ENCODE measurements at places on chromosomes 6 and 20.

- DNase-seq: no peak
These were observed 259.4 kb upstream of the HSF2 start for GRCh38 chr6:122140031-122140430.

DNA sequence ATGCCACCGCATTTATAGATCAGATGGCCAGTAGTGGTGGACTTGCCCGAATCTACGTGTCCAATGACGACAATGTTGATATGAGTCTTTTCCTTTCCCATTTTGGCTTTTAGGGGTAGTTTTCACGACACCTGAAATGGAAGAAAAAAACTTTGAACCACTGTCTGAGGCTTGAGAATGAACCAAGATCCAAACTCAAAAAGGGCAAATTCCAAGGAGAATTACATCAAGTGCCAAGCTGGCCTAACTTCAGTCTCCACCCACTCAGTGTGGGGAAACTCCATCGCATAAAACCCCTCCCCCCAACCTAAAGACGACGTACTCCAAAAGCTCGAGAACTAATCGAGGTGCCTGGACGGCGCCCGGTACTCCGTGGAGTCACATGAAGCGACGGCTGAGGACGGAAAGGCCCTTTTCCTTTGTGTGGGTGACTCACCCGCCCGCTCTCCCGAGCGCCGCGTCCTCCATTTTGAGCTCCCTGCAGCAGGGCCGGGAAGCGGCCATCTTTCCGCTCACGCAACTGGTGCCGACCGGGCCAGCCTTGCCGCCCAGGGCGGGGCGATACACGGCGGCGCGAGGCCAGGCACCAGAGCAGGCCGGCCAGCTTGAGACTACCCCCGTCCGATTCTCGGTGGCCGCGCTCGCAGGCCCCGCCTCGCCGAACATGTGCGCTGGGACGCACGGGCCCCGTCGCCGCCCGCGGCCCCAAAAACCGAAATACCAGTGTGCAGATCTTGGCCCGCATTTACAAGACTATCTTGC is 725 bp downstream of the EEF1A1 start:
- no peak for DNase-seq

GRCh38 chr20:44084439-44084838 is 102.5 kb downstream of the JPH2 start:
- no peak for DNase-seq

DNA sequence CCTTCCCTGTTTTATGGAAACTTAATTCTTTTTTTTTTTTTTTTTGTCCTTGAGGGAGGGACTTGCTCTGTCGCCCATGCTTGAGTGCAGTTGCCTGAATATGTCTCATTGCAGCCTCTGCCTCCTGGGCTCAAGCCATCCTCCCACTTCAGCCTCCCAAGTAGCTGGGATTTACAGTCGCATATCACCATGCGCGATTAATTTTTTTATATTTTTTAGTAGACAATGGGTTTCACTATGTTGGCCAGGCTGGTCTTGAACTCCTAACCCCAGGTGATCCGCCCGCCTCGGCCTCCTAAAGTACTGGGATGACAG is 654 bp downstream of the TMEM14C start:
- no peak for DNase-seq

- DNase-seq: no peak
These were observed 45.9 kb upstream of the TAB2 start for GRCh38 chr6:149271348-149272340.

DNA sequence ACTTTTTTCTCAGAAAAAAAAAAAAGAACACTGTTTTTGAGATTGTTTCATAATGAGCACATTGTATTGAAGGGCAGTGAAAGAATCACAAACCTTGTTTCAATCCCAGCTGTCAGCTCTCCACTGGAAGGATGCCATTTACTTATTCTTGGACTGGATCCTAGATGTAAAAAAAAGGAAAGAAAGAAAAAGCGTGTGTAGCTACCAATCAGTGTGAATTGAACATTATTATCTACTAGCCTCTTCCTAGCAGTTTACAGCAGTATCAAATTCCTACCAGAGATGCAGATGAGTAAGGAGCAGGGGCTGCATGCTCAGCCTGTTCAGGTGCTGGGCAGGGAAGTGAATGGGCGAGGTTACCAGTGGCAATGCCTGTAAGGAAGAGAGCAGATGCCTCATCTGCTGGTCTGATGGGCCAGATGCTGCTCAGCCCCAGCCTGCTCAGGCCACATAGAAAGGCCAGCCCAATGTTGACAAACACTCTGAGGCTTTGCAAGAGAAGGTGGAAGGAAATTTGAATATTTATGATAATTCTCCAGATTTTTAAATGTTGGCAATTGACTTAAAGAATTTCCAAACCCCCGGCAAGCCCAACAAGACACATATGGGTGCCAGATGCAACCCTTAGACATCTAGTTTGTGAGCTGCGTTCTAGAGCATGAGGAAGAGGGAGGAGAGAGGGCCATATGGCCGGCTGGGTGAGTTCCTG is 189.5 kb downstream of the IBTK start:
- no peak for DNase-seq

- no peak for DNase-seq
These were observed 25.7 kb upstream of the BTBD3 start for GRCh38 chr20:11891776-11892545.

DNA sequence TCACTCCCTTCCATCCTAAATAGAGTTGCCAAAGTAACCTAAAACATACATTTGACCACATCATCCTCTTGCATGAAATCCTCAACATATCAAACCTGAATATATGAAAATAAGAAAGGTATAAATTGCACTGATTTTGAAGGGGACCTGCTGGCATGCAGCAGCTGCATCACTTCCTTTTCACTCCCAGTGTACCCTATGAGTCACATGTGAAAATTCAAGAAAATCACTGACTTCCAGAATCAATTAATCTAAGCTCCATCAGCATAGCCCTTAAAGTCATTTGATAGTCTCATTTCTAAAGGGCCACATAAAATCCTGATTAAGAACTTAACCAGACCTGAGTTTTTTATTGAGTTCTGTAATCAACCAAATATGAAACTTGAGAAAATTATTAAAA is 24.3 kb downstream of the SNX14 start:
- DNase-seq: no peak

- no peak for DNase-seq
These were observed 33.3 kb upstream of the LAMA4 start for GRCh38 chr6:112287577-112288225.

- no peak for DNase-seq
These were observed 50.2 kb upstream of the ELOVL5 start for GRCh38 chr6:53399027-53399344.

DNA sequence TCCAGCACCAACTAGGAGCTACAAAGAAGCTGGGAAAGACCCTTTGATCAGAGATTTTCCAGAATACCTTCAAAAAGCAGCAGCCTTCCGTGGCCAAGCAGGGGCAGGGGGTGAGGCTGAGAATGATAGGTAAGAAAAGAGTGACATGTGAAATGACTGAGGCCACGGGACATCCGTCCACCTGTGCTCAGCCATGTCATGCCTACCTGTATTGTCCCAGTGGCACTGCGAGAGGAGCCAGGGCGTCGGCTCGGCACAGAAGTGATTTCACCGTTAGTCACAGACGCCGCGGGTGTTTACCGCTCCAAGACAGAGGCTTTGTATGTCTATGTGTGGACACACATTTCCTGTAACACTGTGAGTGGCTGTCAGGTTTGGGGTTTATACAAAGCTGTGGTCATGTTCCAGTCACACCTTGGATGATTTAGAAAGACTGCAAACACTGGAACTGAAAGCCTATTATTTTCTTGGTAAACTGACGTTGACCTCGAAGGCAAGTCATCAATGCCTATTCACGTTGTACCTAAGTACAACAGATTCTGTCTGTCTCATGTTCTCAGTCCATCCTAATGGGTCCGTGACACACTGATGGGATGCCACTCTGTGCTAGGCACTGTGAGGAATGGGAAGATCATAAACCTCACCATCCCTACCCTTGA is 32.1 kb upstream of the JAG1 start:
- no peak for DNase-seq

DNA sequence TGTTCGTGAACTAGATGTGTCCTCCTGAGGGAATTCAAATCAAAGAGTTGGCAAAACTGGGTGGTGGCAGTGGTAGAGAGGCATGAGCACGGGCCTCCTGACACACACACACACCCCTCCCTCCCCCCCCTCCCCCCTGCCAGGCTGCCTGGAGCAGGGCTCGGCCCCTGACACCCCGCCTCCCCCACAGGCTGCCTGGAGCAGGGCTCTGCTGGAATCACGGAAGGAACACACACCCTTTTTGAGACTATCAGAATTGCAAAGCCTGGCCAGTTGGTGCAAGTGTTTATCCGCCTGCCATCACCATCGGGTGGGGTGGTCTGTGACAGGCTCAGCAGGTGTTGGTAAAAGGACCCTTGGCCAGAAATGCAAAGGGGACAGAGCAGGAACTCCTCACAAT is 59.0 kb downstream of the FAM120B start:
- DNase-seq: no peak

- no peak for DNase-seq
These were observed 346.7 kb downstream of the PAX1 start for GRCh38 chr20:22052025-22052650.

- DNase-seq: no peak
These were observed 150.2 kb upstream of the OGFRL1 start for GRCh38 chr6:71138376-71138775.

DNA sequence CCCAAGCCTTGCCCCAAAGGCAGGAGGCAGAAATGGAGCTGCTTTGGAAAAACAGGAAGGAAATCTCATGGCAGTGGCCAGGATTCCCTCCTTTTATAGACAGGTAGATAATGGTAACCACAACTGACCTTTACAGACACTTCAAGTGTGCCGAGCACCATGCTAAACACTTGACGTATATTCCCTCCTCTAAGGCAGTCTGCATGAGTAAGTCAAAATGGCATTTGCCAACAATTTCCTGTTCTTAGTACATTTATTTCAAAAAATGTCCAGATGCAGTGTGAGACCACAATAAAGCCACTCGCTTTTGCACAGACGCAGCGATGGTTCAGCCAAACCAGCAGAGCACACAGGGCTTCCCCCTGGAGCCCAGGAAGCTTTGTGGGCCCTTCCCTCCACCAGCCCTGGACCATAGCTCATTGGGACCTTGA is 16.5 kb upstream of the GPR6 start:
- no peak for DNase-seq

- no peak for DNase-seq
These were observed 115.2 kb upstream of the HMGCLL1 start for GRCh38 chr6:55694148-55694547.

DNA sequence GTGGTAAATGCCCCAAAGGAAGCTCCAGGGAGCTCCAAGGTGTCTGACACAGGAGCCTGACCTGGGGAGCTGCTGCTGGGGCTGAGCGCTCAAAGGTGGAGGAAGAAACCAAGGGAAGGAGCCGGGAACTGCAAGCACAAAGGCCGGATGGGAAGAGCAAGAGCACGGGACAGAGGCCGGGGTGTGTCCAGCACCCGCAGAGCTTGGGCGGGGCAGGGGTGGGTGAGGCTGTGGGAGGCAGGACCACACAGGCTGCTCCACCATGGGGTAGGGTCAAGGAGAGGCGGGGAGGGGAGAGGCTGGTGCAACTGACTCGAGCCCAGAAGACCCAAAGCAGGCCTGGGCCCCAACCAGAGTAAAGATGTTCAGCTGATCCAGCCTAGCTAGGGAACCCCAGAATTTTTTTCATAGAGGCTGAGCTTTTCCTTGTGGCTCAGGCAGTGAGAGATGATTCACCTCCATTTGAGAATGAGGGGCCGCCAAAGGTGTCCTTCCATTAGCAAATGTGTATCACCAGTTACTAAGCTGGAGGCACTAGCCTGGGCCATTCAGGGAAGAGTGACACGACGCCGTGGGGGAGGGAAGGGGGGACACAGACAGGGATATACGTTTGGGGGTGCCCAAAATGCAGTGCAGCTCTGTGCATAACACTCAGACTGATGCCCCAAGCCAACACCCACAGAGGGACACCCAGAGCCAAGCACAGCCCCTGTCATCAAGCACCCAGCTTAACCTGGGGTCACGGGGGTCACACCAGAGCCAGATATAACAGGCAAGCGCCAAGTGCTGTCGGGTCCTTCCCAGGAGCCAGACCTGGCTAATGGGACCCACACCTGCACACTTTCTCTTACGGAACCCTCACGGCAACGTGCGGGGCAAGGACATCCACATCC is 21.3 kb upstream of the TLDC2 start:
- no peak for DNase-seq

DNA sequence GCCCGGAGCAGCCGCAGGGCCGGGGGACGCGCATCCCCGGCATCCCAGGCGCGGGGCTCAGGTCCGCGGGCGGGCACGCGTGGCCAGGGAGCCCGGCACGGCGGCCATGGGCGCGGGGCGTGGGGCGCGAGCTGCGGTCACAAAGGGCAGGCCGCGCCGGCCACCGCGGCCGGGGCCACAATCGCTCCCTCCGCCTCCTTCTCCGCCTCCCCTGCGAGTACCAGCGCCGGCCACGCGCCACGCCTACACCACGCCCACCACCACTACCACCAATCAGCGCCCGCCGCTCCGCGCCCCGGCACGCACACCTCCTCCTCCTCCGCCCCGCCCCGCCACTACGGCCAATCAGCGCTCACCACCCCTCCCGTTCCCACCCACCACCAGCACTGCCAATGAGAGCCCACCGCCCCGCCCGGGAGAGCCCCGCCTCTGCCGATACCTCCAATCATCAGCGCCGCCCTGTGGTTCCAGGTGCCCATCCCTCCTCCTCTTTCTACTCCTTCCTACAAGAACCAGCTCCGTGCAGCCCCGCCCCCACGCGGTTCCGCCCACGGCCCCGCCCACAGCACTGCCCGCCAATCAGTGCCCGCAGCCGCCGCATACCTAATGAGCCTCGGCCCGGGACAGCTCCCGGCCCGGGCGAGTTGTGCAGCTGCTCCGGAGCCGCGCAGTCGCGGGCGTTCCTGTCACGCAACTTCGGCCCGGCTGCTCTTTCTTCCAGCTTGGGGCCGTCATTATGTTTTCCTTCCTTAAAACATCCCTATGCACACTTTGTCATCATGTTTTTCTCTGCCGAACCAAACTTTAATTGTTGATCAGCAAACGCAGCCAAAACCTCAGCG is at the start of gene RPS6KA2:
Gene RPS6KA2, minus strand, starts transcription at position 219 of the 842 bp plus-strand sequence. CDS start 232 bp downstream, outside the sequence.
- DNase-seq: peak; percentile 92

DNA sequence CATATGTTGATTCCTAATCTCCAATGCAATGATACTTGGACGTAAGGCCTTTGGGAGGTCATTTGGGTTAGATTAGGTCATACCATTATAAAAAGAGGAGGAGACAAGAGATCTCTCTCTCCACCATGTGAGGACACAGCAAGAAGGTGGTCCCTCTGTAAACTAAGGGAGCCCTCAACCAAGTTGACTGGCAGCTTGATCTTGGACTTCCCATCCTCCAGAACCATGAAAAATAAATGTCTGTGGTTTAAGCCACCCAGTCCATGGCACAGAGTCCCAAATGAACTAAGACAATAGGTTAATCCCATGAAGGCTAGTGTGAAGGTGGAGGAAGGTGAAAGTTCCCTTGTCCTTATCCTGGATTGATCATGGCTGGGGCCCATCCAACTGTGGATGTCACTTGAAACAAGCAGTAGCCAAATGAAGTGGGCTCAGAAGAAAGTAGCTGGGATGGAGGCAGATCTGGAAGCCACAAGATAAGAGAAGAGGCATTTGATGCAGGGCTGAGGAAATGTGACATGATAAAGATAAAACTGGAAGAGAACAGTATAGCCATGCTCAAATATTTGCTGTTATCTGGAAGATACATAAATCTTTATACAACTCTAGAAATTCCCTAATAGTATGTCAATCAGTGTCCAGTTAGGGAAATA is 99.9 kb downstream of the BANF2 start:
- DNase-seq: no peak
